ENCODE measurements at places on chromosomes 7 and 10. TPM values are rescaled to one million over a fixed set of nuclear protein-coding genes. Genes with fewer than 3 reads are reported as not detected.
A peak's percentile ranks its signal among the peaks of the same experiment; 100 is the strongest.

The PKD2L1 gene
- total RNA-seq, result not detected

The SPDYE16 gene
- 0.36 TPM for total RNA-seq

The RPP38 gene
- total RNA-seq, result 16.6 TPM

The MAGI2 gene
- total RNA-seq, result 24.8 TPM

The CEP41 gene
- total RNA-seq, result 9.8 TPM

The ASIC3 gene
- total RNA-seq, result 0.29 TPM

The INSYN2A gene
- total RNA-seq, result 0.36 TPM

The COL13A1 gene
- total RNA-seq, result 1.8 TPM

The TDRD1 gene
- 0.59 TPM for total RNA-seq

The PIK3CG gene
- not detected for total RNA-seq

The MPP7 gene
- total RNA-seq, result 2.2 TPM

DNA sequence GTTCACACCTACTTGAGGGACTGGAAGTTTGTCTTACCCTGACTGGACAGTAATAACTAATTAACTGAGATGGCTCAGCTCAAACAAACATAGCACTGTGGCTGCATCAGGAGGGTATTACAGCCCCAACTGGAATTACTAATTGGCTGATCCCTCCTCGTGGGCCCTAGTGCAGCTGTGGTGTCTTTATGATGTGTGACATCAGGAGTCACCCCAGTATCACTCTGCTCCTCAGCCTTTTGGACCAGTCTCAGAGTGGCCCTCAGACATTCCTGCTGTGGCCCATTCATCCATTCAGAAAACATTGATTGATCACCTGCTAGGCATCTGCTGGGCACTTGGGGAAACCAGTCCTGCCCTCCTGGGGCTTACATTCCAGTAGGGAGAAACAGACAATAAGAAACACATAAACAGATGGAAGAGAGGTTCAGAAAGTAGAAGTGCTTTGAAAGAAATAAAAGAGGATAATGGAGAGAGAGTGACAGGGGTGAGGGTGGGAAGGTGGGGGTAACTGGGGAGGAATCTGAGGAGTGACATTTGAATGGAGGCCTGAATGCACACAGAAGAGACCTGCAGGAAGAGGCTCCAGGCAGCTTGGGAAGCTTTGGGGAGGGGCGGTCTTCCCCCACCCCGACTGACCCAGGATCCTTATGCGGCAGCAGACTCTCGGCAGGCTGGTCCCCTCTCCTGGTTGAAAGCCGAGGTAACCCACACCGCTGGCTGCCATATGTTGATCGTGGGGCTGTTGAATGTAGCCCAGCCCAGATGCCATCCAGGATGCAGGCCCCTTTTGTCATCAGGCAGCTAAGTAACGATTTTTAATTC is 113.1 kb downstream of the C10orf105 start:
- DNase-seq, result no peak

GRCh38 chr10:87656431-87657072 is 3.1 kb upstream of the PAPSS2 start:
- DNase-seq, result peak; percentile 78

DNA sequence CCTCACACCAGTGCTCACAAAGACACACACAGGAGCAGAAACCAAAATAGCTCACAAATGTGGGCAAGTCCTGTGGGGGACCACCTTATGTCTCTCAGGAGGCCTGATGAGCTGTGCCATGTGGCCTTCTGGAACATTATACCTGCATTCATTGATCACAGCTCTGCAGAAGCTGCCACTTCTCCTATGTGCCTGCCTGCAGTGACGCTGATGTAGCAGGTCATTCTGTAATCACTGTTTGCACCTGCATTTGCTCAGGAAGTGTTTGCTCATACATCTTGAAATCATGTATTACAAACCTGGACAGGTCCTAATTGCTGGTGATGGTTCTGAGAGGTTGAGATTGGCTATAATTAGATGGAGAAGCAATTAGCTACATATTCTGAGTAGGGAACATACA is 310.2 kb downstream of the AUTS2 start:
- DNase-seq, result no peak

DNA sequence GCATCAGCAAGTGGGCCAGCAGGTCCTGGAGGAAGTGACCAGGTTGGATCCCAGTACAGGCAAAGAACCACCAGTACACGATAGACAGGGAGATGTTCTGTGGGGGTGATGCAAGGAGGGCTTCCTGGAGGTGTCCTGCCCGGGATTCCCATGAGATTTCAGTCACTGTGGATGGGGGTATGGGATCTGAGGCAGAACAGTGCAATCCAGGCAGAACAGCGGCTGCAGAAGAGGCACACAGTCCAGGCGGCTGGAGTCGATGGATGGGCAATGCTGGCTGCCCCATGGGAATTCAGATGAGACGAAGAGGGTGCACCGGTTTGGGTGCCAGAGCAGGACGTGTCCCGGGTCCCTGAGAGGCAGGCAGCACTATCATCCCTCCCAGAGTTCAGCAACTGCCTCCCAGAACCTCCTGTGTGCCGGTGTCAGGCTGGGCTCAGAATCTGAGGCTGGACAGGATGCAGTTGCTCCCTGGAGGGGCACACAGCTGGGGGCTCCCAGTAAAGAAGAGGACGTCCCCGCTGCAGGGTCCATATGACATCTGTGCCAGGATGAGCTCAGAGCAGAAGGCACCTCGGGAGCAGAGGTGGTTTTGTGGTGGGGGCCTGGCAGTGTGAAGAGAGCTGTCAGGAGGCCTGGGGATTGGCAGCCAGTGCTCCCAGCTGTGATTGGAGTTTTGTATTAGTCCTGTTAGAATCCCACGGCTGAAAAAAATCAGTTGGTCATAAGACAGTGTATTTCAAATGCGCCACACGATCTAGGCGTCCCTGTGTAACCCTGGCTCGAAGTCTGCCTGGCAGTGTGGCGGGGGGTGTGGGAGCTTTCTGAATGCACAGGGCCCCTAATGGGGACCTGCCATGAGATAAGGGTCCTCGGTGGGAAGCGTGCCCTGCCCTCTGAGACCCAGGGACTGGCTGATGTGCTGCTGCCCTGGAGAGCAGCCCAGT is 3.2 kb downstream of the KNDC1 start:
- DNase-seq, result peak; percentile 82

DNA sequence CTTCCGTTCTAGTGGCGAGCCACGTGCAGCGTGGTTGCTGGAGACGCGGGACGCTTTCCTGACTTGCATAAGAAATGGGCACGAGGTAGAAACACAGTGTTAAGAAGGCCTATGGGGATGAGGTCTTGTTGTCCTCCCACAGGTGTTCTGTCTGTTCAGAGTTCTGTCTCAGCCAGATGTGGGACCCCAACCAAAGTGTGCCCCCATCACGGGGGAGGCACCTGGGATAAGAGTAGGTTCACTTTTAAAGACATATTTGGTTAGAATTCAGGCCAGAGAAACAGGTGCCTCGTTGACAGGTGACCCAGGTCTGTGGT is 56.0 kb upstream of the PITRM1 start:
- DNase-seq, result no peak

GRCh38 chr10:33506391-33506790 is 171.9 kb upstream of the NRP1 start:
- no peak for DNase-seq

DNA sequence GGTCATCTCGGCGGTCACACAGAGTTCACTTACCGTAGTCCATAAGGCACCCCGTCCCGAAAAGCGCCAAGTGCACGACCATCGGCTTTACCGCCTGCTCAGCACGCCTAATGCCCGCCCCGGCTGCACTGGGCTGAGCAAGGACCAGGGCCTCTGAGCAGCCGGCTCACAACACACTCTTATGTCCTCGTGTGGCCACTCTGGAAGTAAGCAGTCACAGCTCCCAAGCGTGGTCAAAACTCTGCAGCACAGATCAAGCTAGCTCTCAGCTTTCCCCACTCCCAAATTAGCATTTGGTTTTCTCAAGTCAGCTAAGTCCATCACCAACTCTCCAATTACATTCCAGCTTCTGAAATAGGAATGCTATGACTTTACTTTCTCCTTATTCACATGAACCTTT is 57.7 kb downstream of the MAD1L1 start:
- DNase-seq, result peak; percentile 97

GRCh38 chr10:122047560-122047959 is 58.6 kb downstream of the TACC2 start:
- DNase-seq, result no peak

DNA sequence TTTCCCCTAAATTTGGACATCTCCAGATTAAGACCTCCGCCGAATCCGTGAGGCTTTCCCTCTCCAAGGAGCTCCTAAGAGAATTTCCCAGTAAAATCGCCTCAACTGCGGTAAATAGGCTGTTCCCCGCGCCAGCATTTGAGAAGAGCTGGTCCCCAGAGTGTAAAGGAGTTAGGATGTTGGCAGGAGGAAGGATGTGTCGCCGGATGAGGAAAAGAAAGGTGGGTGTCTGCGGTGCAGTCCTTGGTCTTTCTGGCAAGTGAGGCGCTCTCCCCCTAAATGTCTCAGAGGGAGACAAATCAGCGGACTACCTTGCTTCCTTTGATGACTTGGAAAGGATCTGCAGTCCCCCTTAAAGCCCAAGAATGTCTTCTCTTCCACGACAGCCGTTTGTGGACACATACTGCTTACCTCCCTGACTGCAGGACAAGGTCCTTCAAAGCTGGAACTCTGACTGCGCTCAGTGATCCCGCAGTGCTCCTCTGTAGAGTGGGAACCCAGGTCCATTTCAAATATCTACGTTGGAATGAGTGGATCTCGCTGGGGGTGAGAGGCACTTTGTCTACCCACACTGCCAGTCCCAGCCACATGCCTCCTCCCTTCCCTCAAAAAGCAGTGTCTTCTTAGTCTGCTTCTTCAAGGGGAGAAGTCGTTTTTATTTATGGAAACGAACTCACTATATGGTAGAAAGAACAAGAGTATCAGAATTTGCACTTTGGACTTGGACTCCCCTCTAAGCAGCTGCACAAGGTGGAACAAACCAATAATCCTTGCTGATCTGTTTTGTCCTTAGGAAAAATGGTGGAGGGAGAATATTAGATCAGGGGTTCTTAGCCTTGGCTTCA is 1.1 kb upstream of the DLG5 start:
- DNase-seq, result no peak

DNA sequence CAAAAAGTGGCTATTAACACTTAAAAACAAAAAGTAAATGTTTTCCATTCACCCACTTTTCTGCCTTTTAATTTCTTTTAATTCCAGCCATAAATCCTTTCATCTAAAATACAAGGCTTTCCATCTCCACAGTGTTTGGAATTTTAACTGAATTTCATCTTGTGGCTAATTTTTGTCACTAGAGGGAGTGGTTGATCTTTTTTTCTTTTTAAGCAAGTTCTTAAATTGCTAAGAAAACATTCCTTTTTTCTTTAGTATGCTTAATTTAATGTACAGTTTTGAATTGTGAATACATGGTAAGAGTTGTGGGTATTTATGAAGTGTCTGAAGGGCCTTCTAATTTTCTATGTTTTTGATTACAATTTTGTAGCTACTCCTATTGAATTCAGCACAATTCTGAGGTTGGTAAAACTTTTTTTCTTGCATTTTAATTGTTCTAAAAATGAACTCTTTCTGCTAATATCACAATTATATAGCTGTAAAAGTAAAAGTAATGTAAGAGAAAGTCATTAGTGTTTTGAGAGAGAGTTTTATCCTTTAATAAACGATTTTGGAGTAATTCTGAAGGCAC is 54.9 kb upstream of the ANK3 start:
- no peak for DNase-seq

DNA sequence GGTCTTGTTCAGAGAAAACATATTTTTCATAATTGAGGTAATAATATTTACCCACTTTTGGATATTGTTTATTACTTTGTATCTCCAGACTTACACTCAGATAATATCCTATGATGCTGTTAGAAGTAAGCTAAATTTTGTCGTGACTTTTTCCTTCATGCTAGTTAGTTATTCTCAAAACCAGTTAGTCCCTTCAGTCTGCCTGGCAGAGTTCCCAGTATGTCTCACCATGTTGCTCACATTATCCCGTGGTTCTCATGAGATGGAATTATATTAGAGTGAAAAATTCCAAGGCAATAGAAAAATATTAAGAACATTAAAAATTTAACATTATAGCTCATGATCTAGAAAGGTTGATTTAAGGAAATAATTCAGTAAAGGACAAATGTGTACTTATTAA is 81.5 kb upstream of the SMIM30 start:
- no peak for DNase-seq

DNA sequence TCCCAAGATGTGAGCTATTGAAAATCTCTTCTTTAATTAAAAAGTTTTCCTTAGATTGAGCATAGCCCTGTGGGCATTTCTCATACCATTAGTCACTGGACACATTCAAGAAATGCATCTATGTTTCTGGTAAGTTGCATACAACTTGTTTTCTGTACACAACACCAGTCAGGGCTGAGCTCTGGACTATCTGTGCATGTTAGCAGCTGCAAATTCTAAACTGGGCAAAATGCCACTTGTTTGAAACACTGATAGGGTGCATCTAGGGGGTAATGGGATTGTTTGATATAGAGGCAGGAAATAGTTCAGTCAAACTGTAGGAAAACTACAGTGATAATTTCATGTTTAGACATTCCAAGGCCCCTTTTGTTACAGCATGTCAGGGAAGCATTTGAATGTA is 145.6 kb upstream of the NPY start:
- no peak for DNase-seq

DNA sequence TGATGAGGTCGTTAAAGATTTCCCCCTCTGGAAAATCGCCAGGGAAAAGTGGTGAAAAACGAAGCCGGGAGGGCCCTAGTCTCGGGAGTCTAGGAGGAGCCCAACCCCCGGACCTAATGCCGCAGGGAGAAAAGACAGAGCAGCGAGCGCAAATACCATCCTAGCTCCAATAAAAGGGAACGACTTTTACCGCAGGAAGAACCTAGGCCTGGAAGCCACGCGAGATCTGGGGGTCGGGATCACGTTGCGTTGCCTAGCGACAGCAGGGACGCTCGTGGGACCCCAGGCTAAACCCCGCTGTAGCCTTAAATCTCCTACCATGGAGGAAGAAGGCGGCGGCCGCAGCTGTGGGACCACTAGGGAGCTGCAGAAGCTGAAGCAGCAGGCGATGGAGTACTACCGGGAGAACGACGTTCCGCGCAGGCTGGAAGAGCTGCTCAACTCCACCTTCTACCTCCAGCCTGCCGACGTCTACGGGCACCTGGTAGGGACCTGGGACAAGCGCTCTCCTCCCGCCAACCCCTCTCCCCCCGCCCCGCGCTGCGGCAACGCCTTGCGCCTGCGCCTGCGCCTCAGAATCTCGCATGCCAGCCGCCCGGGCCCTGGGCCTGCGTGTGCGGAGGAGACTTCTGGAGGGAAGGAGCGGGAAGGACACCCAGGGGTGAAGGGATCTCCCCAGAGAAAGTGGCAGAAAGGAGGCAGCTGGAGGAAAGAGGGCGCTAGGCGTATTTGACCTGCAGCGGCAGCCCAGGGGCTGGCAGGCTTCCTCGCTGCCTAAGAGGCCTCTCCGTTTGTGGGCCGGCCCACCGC is at the start of gene ENO4:
ENO4 (plus strand) TSS at position 252 of the 810 bp plus-strand sequence; CDS start at position 320, 68 bp downstream.
- DNase-seq, result peak; percentile 94

DNA sequence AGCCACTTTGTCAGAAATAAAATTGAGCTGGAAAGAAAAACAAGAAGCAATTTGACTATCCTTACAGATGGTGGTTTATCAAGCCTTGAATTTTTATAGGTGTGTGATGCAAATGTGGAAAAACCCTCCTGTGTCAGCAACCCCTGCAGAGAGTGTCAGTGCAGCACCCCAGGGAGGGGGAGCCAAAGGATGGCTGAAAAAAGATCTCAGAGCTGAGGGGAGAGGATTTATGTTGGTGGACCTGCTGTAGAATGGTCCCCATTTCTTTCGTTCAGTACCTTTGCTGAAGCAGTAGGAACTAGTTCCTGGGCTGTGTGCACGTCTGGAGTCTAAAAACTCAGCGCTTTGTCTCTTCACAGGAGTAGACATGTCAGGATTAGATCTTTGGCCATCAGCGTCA is 239.0 kb downstream of the PHTF2 start:
- no peak for DNase-seq

- no peak for DNase-seq
These were observed 1250.5 kb downstream of the TYW1 start for GRCh38 chr7:68247126-68247525.

- DNase-seq, result no peak
These were observed 124.3 kb downstream of the KLF6 start for GRCh38 chr10:3660753-3661152.

All from osteoblast (primary cell).